SJSA1 (cell line): ENCODE measurements at places on chromosomes 2 and 18. TPM values are rescaled to one million over a fixed set of nuclear protein-coding genes. Genes with fewer than 3 reads are reported as not detected.

DNA sequence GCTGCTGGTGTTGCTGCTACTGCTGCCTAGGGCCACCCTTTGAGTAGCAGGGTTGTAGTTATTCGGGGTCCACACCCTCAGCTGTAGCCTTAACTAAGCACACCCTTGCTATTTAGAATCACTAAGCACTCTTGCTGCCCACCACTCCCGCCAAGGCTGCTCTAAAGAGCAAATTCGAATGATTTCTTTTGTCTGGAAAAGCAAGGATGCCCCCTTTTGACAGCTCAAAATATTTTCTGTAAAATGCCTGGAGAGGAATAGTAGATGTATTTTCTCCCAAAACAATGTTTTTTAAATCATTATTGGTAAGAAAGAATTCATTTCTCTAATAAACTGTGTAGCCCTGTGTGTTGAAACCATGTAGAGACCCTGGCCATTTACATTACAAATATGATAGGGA is 80.8 kb upstream of the PAPOLG start:
- no peak overlapping the region for H3K4me3 ChIP-seq
- H3K4me1 ChIP-seq, result no peaks in the 10 kb centered on the region
- DNase-seq, result no peak
- no peaks in the 10 kb centered on the region for H3K36me3 ChIP-seq
- peaks cover 3% of the 10 kb centered on the region; the same call in 1 of the 2 replicates for H3K27me3 ChIP-seq

DNA sequence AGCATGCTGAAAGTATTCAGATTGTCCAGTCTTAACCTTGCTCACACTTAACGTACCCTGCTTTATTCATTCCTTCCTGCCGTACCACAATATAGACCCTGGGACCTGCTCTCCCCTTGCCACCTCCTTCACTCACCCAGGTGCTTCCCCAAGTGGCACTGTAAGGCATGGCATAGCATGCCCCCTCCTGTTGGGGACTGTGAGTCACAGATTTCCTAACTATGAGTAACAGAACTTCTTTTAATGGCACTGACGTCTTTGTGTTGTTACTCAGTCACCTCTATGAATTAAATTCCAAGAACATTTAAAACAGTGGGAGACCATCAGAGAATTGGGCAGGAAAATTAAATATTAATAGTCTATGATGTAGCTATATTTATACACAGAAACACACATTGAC is 117.2 kb downstream of the CTNNA2 start:
- no peak overlapping the region for H3K27ac ChIP-seq
- H3K4me1 ChIP-seq, result no peaks in the 10 kb centered on the region
- DNase-seq, result no peak
- no peaks in the 10 kb centered on the region for H3K27me3 ChIP-seq
- no peak overlapping the region for H3K4me3 ChIP-seq

DNA sequence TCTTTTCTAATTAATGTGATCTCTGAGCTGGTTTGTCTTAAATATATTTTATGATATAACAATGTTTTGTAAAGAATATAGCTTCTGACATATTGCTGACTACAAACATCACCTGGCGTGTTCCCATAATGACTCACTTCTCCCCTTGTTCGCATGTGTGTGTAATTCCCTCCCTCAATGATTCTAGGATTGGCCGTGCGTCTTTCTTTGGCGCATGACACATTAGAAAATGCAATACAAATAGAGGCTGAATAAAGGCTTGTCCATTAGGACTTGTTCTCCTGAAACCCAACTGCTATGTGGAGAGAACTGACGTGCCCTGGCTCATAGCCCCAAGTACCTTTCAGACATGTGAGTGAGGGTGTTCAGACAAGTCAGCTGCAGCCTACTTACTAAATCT is 159.7 kb upstream of the CDH20 start:
- H3K4me3 ChIP-seq, result no peak overlapping the region
- no peaks in the 10 kb centered on the region for H3K4me1 ChIP-seq
- no peak for DNase-seq
- no peak overlapping the region for H3K27ac ChIP-seq

GRCh38 chr2:224982910-224983711 is 59.2 kb downstream of the DOCK10 start:
- H3K4me3 ChIP-seq, result peak overlapping the region; percentile 4; the same call in 1 of the 2 replicates
- no peaks in the 10 kb centered on the region for H3K36me3 ChIP-seq
- H3K27me3 ChIP-seq, result no peaks in the 10 kb centered on the region
- H3K4me1 ChIP-seq, result peaks cover 17% of the 10 kb centered on the region
- H3K27ac ChIP-seq, result no peak overlapping the region

DNA sequence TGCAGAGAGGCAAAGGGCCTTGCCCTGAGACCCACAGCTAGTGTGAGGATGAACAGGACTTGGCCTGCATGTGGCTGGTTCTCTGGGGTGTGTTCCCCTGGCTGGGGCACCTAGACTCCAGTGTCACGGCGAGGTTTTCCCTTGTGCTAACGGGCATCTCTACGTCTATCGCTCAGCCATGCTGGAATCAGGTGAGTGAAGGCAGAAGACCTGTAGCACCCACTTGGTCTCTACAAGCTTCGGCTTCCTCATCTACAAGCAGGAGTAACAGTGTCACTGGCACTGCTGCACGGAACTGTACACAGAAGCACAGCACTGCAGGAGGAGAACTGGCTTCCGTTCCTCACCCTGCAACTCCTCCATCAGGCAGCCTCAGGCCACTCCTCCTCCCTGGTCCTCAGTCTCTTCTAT is 30.6 kb downstream of the HS1BP3 start:
- H3K4me1 ChIP-seq, result peaks cover 36% of the 10 kb centered on the region
- H3K36me3 ChIP-seq, result peaks cover 11% of the 10 kb centered on the region
- no peak overlapping the region for H3K27ac ChIP-seq
- H3K27me3 ChIP-seq, result no peaks in the 10 kb centered on the region

- no peaks in the 10 kb centered on the region for H3K27me3 ChIP-seq
- peaks cover 39% of the 10 kb centered on the region for H3K4me1 ChIP-seq
- H3K36me3 ChIP-seq, result no peaks in the 10 kb centered on the region
Measured at GRCh38 chr2:26988058-26988860, 17.8 kb downstream of the MAPRE3 start.

DNA sequence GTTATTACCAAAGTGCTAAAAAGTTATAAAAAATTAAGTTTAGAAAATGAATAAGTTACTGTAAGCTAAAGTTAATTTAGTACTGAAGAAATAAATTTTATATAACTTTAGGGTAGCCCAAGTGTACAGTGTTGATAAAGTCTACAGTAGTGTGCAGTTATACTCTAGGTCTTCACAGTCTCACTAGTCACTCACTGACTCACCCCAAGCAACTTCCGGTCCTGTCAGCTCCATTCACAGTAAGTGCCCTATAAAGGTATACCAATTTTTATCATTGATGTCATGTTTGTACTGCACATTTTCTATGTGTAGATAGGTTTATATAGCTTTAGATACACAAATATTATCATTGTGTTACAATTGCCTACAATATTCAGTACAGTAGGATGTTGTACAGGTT is 518.3 kb upstream of the PIK3C3 start:
- no peaks in the 10 kb centered on the region for H3K36me3 ChIP-seq
- no peaks in the 10 kb centered on the region for H3K4me1 ChIP-seq
- no peaks in the 10 kb centered on the region for H3K27me3 ChIP-seq
- no peak for DNase-seq
- no peak overlapping the region for H3K4me3 ChIP-seq

GRCh38 chr18:75204732-75205513 is 4.0 kb downstream of the PTGR3 start:
- peaks cover 19% of the 10 kb centered on the region for H3K4me1 ChIP-seq
- no peak overlapping the region for H3K4me3 ChIP-seq
- no peaks in the 10 kb centered on the region for H3K27me3 ChIP-seq
- DNase-seq, result no peak

- no peaks in the 10 kb centered on the region for H3K36me3 ChIP-seq
Measured at GRCh38 chr2:125296742-125297141, 1271.7 kb downstream of the CNTNAP5 start.

DNA sequence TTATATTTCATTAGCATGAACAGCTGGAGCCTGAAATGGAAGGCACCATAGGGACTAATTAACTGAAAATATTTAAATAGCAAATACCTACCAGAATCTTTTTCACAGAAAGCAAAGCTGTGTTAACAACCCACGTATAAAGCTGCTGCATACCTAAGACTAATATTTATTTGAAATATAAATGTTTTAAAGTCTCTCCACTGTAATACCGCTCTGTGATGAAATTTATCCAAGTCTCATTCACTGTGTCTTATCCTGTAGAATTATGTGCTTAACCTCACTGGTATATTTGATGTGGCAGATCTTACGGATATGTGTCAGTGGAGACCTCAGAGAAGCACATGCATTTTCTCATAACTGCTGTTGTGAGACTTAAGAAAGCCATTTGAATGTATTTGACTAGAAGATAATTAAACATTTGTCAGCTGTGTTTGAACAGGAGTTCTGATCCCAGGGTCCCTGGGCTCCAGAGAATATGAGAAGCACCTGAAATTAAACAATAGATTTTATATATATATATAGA is 373.3 kb downstream of the ZNF804A start:
- H3K27ac ChIP-seq, result no peak overlapping the region
- no peak overlapping the region for H3K4me3 ChIP-seq
- H3K36me3 ChIP-seq, result no peaks in the 10 kb centered on the region
- H3K27me3 ChIP-seq, result no peaks in the 10 kb centered on the region
- DNase-seq, result no peak

DNA sequence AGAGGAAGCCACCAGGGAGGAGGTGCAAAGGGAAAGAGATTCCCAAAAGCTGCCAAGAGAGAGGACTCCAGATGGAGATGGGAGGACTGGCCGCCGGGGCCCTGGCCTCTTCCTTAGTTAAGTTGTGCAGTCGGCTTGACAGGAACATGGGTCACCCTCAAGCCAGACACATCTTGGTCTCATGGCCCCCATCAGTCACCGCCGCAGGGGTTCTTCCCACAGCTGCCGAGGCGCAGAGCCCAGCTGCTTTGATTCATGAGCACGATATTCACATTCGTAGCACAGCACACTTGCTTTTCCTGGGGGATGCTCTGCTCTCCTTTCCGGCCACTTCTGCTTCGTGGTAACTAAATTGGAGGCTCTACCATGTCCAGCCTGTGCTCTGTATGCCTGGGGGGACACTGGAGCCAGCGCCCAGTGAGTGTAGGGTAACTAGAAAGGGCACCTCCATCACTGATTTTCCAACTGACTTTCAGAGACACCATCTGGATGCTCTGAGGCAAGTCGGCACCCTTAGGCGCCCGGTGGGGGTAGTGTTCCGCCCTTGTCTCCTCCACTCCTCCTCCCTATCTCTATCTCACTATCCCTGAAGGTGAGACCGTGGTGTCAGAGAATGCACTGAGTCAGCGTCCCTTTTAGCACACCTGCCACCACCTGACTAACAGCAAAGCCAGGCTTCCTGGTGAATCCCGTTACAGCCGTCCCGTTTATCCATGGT is 13.3 kb downstream of the TWIST2 start:
- H3K27ac ChIP-seq, result no peak overlapping the region
- H3K36me3 ChIP-seq, result 0 out of 2 replicates have a peak, but pooled peaks cover 15% of the 10 kb centered on the region
- no peak for DNase-seq
- H3K27me3 ChIP-seq, result no peaks in the 10 kb centered on the region

DNA sequence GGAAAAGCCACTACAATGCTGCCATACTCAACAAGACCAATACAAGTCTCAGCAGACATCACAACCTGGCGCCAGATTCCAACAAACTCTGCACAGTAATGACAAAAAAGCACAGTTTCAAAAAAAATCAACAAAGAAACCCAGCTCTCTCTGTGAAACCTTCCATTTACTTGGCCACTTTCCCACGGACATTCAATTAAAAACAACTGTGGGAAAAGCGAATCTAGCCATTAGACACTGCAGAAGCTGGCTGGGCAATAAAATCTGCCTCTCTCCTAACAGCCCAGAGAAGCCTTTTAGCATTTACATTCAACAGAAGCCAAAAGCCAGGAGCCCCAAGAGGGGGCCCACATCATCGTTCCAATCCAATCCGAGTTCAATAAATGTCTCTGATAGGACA is 128.9 kb downstream of the HDAC4 start:
- no peak for DNase-seq
- no peaks in the 10 kb centered on the region for H3K36me3 ChIP-seq
- H3K27me3 ChIP-seq, result no peaks in the 10 kb centered on the region

- no peaks in the 10 kb centered on the region for H3K4me1 ChIP-seq
- H3K4me3 ChIP-seq, result no peak overlapping the region
- H3K36me3 ChIP-seq, result no peaks in the 10 kb centered on the region
- no peaks in the 10 kb centered on the region for H3K27me3 ChIP-seq
Measured at GRCh38 chr2:217722883-217723472, 279.8 kb downstream of the TNS1 start.

Gene ATP6V1C2
- 0.13 TPM in 1 of 2 replicates, not detected in the other for total RNA-seq

Gene PDE1A
- not detected in 2 replicates for total RNA-seq

Gene PROKR1
- 0.03 TPM in 1 of 2 replicates, not detected in the other for total RNA-seq

Gene UPP2
- total RNA-seq, result not detected in 2 replicates

Gene PFN4
- total RNA-seq, result 0.29 and 0.69 TPM in 2 replicates

Gene RBM44
- 0.08 and 0.19 TPM in 2 replicates for total RNA-seq

Gene ACMSD
- not detected in 2 replicates for total RNA-seq
